ENCODE measurements at places on chromosomes 13 and 19. TPM values are rescaled to one million over a fixed set of nuclear protein-coding genes. Genes with fewer than 3 reads are reported as not detected.
A peak's percentile ranks its signal among the peaks of the same experiment; 100 is the strongest.

GRCh38 chr19:49173198-49173597 is 15.6 kb downstream of the TRPM4 start:
- DNase-seq: no peak

DNA sequence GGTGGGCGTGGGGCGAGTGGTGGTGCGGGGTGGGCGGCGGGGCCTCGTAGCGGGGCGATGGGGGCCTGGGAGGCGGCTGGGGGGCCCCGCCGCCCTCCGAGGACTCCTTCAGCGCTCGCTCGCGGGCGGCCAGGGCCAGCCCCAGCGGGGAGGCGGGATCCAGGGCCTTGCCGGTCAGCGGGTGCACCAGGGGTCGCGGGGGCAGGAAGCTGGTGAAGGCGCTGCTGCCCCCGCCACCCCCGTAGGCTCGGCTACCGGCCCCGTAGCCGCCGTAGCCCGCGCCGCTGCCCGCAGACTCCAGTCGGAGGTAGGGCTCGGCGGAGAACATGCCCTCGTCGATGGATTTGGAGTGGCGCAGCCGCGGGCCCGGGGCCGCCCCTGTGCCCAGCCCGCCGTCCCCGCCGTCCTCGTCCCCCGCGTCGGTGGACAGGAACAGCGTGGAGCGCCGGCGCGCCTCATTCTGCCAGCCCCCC is 18.6 kb downstream of the C19orf81 start:
- DNase-seq: no peak

- DNase-seq: no peak
Observed at GRCh38 chr19:36963280-36963679, 47.1 kb downstream of the ZNF568 start.

- peak; percentile 21 for DNase-seq
Observed at GRCh38 chr19:5718037-5718578, 1.8 kb downstream of the LONP1 start.

The FLT1 gene
- total RNA-seq: 3.1 TPM

DNA sequence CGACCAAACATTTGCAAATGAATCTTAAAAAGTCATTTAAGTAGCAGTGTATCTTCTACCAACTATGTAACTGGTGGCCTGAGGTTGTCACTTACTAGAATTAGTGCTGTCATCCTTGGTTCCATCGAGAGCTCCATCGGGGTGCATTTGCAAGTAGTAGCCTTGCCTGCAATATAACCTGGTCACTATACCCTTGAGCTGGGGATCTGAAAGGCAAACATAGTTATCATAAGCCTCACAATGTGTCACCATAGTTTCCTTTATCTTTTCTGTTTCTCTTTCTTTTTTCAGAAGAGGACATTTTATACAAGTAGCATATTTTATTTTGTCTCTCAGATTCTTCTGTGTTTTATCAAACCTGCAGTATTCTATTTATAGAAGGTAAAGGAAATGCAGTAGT is 422.6 kb downstream of the ITGBL1 start:
- DNase-seq: no peak

The CATSPERD gene
- total RNA-seq: not detected

DNA sequence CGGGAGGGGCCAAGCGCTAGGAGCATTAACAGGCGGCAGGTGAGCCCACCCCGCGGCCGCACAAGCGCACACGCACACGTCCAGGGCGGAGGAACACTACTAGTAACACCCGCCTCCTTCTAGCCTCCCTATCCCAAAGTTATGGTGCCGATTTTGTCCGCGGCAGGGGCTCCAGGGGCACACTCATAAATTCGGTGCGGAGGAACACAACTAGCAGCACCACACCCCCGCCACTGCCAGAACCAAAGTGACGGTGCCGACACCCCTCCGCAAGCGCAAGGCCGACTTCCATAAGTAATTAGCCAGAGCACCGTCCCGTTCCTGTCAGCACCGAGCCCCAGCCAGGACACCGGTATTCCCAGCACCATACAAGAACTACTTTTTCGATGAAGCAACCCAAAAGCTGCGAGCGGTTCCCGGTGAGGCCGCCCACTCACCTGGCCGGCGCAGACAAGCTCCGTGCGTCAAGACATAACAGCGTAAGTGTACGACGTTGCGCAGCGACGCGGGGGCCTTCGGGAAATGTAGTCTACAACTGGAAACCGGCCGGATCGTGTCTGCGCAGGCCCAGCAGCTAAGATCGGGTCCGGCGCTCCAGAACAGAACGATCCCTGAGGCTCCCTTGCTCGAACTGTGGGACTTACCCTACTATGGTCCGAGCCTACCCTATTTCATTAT is at the start of the genes ZNF540 and ZNF571:
ZNF540 (plus strand) TSS at position 573 of the 678 bp plus-strand sequence. CDS start 3,572 bp downstream, outside the sequence.
ZNF571 (minus strand) TSS at position 489 of the 678 bp plus-strand sequence. CDS start 8,116 bp downstream, outside the sequence.
- DNase-seq: peak; percentile 89

The TMC4 gene
- total RNA-seq: 21.9 TPM

Data from renal cortical epithelial cell (primary cell).